Omental fat pad (tissue), 4 donors: ENCODE measurements at places on chromosomes 4 and X. TPM values are rescaled to one million over a fixed set of nuclear protein-coding genes. Genes with fewer than 3 reads are reported as not detected.

PDZD4 gene
- 1.9 TPM for total RNA-seq

HSD17B11 gene
- total RNA-seq, result 171 TPM

HPRT1 gene
- total RNA-seq, result 6.9 TPM

BBS12 gene
- total RNA-seq, result 3.5 TPM

UGT2B7 gene
- total RNA-seq, result not detected

DNA sequence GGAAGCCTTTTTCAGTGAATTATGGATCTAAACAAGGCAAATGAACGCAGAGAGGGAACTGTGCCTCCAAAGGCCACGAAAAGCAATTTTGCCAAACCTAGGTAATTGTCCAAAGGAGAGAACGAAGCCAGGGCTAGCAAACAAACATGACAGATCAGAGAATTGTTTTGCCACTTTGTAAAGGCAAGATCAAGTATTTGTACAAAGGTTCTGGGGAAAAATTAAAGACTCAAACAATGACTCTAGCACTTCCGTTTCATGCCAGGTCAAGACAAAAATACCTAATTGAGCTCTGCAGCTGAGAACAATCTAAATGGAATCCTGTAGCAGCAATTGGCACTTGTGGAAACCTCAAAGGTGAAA, 8.5 kb downstream of the RBM47 start:
- no peak for DNase-seq

LONRF3 gene
- 54.4 TPM for total RNA-seq

SLC10A4 gene
- not detected for total RNA-seq

GRCh38 chr4:40492691-40493090, 137.0 kb downstream of the RBM47 start:
- DNase-seq, result no peak

- DNase-seq, result no peak
These were observed 231.3 kb upstream of the CXXC4 start for GRCh38 chr4:104726002-104726401.

GRCh38 chr4:174464949-174465348, 57.3 kb downstream of the HPGD start:
- DNase-seq, result no peak
